ENCODE measurements at places on chromosomes 6 and 20. TPM values are rescaled to one million over a fixed set of nuclear protein-coding genes. Genes with fewer than 3 reads are reported as not detected.

Gene TUBB
- total RNA-seq, result 400 TPM

Gene C6orf163
- 2.5 TPM for total RNA-seq

Gene CFAP206
- total RNA-seq, result 1.2 TPM

Gene PDE7B
- 0.50 TPM for total RNA-seq

Gene MLN
- total RNA-seq, result not detected

GRCh38 chr20:951384-952169, 35.4 kb upstream of the ANGPT4 start:
- no peak for DNase-seq

GRCh38 chr6:102820098-102820497, 1426.6 kb downstream of the GRIK2 start:
- DNase-seq, result no peak

- DNase-seq, result no peak
Measured at GRCh38 chr6:168101590-168102314, 22.7 kb upstream of the FRMD1 start.

All from mammary epithelial cell (primary cell).